ENCODE measurements at places on chromosomes 12 and 14.

GRCh38 chr14:102390064-102390855 is 27.5 kb downstream of the TECPR2 start:
- DNase-seq: peak; percentile 8

GRCh38 chr12:94405413-94406116 is 54.1 kb downstream of the CEP83 start:
- no peak for DNase-seq

- DNase-seq: peak; percentile 81
These were observed 43.1 kb downstream of the LLPH start for GRCh38 chr12:66087365-66087943.

DNA sequence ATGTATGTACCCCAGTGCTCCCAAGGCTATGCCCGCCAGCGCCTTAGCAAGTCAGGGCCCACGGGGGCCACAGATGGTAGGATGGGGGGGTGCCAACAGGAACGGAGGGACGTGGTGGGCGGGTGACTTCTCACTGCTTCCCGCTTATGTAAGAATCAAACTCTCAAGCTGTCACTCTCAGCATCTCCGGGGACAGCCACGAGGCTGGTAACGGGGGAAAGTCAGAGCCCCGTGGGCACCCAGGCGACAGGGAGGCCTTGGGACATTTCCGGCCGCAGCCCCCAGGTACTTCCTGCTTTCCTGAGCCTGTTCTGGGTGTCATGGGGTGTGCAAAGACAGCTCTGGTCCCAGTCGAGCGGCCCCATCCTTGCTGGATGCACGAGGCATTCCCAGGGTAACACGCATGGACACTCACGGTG is 59.3 kb downstream of the TESC start:
- no peak for DNase-seq

DNA sequence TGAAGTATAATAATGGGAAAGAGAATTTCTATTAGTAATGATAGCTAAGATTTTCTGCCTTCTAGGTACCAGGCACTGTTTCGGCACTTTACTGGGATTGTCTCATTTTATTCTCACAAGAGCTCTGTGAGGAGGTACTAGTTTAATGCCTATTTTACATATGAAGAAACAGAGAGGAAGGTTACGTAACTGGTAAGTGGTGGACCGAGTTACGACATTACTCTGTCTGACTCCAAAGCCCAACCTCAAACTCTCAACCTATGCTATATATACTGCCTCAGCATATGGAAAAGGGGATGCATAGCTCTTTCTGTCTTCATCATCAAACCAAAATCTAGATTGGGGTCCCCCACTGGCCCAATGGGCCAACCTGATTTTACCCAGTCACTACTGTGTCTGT is 133.5 kb downstream of the KTN1 start:
- no peak for DNase-seq
